ENCODE measurements at places on chromosomes 4 and X.

DNA sequence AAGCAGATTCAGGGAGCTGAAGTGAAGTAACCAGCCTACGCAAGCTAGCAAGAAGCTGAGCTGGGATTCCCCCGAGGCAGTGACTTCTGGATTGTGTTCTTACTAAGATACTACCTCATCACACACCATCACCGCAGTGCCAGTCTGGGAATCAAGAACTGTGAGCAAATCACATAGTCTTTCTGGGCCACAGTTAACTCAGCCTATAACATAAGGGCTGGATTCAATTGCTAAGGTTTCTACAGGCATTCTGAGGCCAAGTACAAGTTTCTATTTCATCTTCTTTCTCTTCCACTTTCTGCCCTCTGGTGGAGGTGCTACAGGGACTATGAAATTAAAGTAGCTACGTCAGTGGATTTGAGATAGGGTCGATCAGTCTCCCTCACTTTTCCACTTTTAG, 1.4 kb upstream of the CORIN start:
- DNase-seq = peak; percentile 69

DNA sequence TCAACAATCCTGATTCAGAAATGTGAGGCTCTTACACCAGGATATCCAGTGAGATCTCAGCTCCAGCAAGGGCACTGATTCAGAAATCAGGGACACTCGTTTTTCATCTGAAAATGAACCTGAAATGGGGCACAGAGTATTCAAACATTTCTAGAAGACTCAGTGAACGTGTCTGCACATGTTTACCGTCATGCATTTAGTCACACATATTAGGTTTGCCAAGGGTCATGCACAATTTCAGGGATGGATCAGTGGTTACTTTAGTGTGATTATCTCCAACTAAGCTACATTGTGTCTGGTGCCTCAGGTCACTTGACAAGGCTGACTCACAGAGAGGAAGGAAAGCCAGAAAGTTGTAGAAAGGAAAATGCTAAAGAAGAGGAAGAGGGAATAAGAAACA, 33.6 kb upstream of the SPANXN2 start:
- no peak for DNase-seq

- no peak for DNase-seq
These were observed 6.7 kb upstream of the DCTD start for GRCh38 chr4:182923796-182924340.

- no peak for DNase-seq
These were observed 280.3 kb downstream of the INPP4B start for GRCh38 chr4:142565771-142566170.

- no peak for DNase-seq
These were observed 230.9 kb upstream of the SFRP2 start for GRCh38 chr4:154019811-154020210.

Measured in activated T-cell treated with anti-CD3 and anti-CD28 coated beads, Interleukin-2, amount 50 U/mL, for 72 hours (primary cell).